Hematopoietic multipotent progenitor cell treated with erythropoietin and hydrocortisone succinate and interleukin-3 and kit ligand, for 6 days (in vitro differentiated cells): ENCODE measurements at places on chromosomes 3 and 15.
A peak's percentile ranks its signal among the peaks of the same experiment; 100 is the strongest.

DNA sequence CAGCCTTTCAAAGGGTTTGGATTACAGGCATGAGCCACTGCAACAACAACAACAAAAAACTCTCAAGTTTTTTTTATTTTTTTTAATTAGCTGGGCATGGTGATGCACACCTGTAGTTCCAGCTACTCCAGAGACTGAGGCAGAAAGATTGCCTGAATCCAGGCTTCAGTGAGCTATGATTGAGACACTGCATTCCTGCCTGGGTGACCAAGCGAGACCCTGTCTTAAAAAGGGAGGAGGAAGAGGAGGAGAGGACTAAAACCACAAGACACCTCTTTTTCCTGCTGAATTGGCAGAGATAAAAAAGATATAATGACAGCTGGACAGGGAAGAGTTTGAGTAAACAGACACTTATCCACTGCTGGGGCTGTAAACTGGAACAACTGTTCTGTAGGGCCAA lies 22.7 kb upstream of the CHRNB4 start:
- DNase-seq: no peak

DNA sequence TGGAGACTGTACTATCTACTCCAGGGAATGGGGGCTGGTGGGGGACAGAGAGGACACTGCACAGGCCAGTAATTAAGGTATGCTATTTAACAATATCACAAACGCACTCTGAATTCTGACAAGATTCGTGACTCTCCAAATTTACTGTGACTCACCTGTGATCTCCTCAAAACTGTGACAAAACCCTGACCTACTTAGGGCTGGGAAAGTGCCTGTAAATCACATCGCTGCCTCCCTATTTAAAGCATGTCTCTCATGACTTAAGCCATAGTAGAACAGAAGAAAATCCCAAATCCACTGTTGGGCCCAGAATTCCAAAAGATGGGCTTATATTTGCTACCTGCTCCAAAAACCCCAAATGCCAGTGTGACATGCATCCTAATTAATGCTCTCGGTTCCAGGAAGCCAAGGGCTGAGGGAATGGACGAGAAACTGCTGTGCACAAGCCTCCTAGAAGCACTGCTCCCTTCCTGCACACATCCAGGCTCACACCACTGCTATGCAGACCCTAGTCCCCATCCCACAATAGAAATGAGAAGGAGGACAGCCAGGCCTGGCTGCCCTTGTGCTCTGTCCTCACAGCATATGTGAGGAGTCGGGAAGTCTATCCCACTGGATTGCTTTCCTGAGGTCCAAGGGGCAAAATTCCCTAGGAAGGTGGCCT lies 187.7 kb upstream of the CHRNA7 start:
- DNase-seq: no peak

- DNase-seq: no peak
These were observed 304.5 kb upstream of the SATB1 start for GRCh38 chr3:18729671-18730070.

DNA sequence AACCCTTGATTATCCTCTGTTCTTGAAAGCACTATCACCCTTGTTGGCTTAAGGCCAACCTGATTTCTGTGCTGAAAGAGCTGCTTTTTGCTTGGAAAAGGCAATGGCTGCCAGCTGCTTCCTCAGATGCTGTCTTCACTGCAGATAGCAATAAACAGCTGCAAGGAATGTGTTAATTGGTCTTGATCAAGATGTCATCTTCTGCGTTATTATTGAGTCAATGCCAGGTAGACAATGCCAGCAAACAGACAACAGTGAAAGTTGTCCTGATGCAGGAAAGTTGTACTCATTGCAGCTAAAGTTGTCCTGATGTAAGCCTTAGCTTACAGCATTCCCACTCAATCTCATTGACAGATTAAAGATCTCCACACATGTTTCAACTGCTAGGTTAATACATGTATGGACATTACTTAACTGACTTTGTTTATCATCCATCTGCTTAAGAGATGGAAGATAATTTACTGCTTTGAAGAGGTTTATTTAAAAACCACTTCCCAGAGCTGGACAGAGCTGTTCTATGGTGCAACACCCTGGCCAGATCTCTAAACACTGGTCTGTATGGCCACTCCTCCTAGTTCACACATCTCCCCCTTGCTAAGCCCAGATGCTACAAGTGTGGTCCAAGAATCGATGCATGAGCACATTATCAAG lies 251.0 kb upstream of the MCTP2 start:
- DNase-seq: peak; percentile 50

- peak; percentile 68 for DNase-seq
These were observed 12.5 kb downstream of the P2RY14 start for GRCh38 chr3:151265866-151266265.

GRCh38 chr15:70259028-70259424 lies 161.3 kb upstream of the TLE3 start:
- peak; percentile 76 for DNase-seq

- no peak for DNase-seq
These were observed 251.2 kb upstream of the VEPH1 start for GRCh38 chr3:157754451-157754850.
